ENCODE measurements at places on chromosomes 11 and 22.

- no peak overlapping the region for H3K4me3 ChIP-seq
- H3K27ac ChIP-seq, result no peak overlapping the region
- peaks cover 61% of the 10 kb centered on the region for H3K36me3 ChIP-seq
- no peaks in the 10 kb centered on the region for H3K27me3 ChIP-seq
- peaks cover 9% of the 10 kb centered on the region for H3K4me1 ChIP-seq
These were observed 17.8 kb downstream of the FRMD8 start for GRCh38 chr11:65404210-65404609.

DNA sequence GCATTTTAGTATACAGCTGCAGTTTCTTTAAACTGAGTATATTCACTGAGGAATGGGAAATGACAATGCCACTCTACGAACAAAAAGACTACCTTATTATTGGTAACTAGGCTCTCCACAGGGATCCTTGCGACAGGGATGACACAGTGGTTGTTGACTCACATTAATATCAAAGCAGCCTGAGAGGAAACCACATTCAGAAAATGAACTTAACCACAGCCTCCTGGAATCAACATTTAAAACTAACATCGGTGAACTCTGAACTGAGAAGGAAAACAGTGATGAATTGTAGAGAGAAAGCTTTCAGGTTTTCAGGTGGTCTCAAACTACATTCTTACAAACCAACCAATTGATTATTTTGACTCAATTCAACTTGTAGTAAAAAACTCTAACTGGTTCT, 90.3 kb upstream of the MTMR2 start:
- no peaks in the 10 kb centered on the region for H3K36me3 ChIP-seq
- peak overlapping the region; percentile 2 for H3K4me3 ChIP-seq
- H3K27ac ChIP-seq, result peak overlapping the region; percentile 31
- H3K4me1 ChIP-seq, result peaks cover 37% of the 10 kb centered on the region
- peak; percentile 80 for DNase-seq

- no peak overlapping the region for H3K4me3 ChIP-seq
- H3K36me3 ChIP-seq, result no peaks in the 10 kb centered on the region
- no peak for DNase-seq
These were observed 116.0 kb upstream of the DDI1 start for GRCh38 chr11:103920449-103920848.

DNA sequence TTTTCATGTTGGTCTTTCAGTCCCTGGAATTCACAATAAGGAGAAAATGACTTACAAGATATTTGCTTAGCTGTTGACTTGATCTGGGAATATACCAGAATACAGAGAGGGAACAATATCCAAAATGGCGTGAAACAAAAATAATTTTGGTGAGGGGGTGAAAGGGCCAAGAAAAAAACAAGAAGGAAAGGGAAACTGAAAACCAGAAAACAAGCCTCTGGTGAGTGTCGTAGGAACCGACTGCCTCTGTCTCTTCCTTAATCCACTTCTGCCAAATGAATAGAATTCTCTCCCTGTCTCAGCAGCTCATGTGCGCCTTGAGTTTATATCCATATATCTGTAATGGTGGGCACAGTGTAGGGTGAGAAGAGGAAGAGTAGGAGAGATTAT, 367.6 kb downstream of the ETS1 start:
- no peaks in the 10 kb centered on the region for H3K36me3 ChIP-seq
- H3K27ac ChIP-seq, result no peak overlapping the region
- no peaks in the 10 kb centered on the region for H3K27me3 ChIP-seq
- DNase-seq, result no peak
- no peak overlapping the region for H3K4me3 ChIP-seq

DNA sequence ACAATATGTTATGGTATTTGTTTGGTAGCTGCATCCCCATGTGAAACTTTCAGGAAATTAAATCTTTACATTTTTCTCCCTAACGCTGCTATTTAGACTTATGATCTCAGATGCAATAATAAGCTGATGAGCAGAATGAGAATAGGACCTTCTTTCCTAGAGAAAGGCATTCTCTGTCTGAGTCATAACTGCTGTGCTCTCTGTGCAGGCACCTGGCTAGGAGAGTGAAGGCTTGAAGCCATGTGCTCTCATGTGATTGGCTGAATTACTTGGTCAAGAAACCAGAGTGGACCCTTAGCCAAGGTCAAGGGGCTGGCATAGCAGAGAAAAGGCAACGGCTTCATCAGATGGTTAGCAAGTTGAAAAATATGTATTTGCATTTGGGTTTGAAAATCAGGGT, 185.0 kb downstream of the ADAMTS15 start:
- H3K36me3 ChIP-seq, result no peaks in the 10 kb centered on the region
